ENCODE measurements at places on chromosomes 5 and 9.

DNA sequence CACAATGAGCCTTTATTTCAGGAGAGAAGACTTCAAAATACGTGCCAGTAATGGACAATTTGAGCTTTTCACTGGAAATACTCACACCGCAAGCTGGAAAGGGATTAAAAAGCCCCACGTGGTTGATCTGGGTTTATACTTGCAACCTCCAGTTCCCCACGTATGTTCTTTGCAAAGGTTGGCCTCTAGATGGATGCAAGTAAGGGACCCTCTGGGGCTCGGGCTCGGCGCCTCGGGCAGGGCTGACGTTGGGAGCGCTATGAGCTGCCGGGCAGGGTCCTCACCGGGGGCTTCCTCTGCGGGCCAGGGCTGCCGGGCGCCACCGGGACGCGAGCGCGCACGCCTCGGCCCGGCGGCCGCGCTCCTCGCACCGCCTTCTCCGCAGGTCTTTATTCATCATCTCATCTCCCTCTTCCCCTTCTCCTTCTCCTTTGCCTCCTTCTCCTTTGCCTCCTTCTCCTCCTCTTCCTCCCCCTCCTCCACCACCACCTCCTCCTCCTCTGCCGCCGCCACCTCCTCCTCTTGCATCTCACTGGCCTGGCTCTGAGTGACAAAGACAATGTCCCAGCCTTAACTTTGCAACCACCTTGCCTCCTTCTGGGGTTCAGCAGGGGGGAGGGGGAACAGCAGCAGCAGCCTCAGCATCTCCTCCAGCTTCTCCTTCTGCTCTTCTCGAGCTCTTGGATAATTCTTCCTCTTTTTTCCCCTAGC is 701 bp upstream of the ZNF462 start:
- DNase-seq, result no peak

- no peak for DNase-seq
Measured at GRCh38 chr5:176902911-176903664, 3.9 kb upstream of the HK3 start.

DNA sequence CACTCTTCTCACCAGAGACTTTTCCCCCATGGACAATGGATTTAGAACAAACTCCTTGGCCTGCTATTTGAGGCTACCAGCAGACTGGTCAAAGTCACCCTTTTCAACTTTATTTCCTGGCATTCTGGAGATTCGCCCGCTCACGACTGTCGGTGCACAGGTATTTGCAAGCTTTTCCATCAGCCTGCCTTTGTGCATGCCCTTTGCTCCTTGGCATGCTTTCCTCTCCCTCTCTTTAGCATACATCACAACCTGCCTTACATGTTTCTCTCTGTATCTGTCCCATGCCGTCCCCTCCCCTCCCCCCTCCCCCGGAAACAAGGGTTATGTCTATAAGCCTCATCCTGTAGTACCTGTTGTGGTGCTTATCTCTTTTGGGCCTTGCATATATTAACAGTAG is 257.1 kb downstream of the AOPEP start:
- no peak for DNase-seq

- DNase-seq, result no peak
Measured at GRCh38 chr9:115943431-115944165, 210.0 kb upstream of the PAPPA start.

- no peak for DNase-seq
Measured at GRCh38 chr5:157470631-157471030, 10.6 kb downstream of the NIPAL4 start.

GRCh38 chr5:167614294-167615021 is 677.0 kb upstream of the WWC1 start:
- DNase-seq, result no peak
